LHCN-M2 (cell line): ENCODE measurements at places on chromosomes 13 and 19.

GRCh38 chr13:113417836-113418721 is 35.2 kb downstream of the ADPRHL1 start:
- DNase-seq, result no peak

GRCh38 chr13:32548837-32549236 is 10.2 kb upstream of the N4BP2L2 start:
- no peak for DNase-seq

- DNase-seq, result no peak
Measured at GRCh38 chr13:44074611-44075010, 194.9 kb downstream of the LACC1 start.

- DNase-seq, result no peak
Measured at GRCh38 chr19:45785097-45785496, 2.8 kb upstream of the DMPK start.

DNA sequence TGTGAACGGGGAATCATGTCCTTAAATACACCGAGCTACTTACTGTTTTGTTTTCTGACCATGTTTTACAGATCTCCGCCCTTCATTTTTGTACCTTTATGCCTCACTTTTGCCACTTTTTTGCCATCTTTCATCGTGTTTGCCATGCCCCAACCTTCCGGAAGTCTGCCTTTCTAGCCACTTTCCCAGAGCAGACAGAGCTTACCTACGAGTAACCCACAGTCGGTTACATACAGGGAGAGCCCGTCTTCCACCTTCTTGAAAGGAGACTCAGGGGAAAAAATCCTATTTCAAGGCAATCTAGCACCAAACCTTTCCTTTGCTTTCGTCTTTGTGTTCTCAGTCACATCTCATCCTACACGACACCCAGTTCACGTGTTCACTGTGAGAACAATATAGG is 26.1 kb downstream of the RFPL4AL1 start:
- DNase-seq, result no peak
